KBM-7 (cell line): ENCODE measurements at places on chromosomes 12 and 14.

DNA sequence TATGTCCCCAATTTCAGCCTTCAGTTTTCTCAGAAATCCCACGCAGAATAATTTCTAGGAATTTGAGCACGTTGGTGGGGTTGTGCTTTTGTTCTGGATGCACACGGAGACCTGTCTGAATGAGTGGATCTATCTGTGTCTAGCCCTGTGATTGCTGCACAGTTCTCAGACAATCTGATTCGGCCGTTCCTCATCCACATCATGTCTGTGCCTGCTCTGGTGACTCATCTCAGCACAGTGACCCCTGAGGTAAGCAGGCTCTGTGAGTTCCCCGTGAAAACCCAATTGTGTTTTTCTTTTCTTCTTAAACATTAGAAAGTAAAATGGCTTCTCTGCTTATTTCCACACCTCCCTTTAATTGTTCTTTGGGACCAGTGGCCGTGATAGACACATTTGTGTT is 20.2 kb downstream of the UBE3B start:
- no peak for DNase-seq

DNA sequence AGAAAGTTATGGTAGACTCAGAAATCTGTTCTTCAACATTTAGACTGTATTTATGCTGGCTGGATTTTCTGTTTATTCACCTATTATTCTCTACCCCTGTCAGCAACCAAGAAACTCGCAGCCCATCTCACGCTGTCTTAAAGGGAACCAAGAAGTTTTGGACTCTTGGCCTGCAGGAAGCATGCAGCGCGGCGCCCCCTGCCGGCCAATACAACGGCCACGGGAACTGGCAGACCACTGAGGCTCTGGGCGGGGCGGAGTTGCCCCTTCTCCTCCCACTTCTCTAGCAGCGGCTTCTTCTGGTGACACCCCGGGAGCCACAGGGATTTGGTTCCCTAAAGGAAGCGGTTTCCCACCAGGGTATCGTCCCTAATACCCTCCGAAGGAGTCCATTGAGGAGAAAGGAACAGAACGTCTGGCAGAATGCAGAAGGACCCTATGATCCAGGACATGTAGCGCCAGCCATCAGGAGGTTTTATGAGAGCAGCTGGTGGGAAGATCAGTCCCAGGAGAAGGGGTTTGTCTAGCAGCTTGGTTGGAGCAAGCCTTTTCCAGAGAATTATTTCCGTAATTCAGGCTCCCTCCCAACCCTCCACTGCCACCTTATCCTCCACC is 21.0 kb upstream of the RNASE2 start:
- no peak for DNase-seq

DNA sequence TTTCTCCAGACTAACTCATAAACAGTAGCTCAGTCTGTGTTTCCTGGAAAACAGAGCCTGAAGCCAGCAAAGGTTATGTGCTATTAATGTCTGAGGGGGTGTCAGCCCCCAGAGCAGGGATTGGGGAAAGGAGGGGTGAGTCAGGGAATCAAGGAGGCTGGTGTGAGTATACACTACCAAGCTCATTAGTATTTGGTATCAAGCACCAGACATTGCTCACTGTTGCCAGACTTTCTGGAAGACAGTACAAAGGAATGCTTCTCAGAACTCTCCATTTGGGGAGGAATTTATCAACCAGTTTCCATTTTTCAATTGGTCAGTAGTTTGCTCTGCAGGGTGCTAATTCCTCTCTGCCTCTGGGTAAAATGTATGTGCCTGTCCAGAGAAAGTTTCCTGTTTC is 443.4 kb downstream of the GLT1D1 start:
- DNase-seq: no peak

- no peak for DNase-seq
These were observed 124.5 kb downstream of the ESRRB start for GRCh38 chr14:76500480-76500879.

- DNase-seq: no peak
These were observed 111.3 kb downstream of the AEBP2 start for GRCh38 chr12:19550626-19551025.

- DNase-seq: peak; percentile 64
These were observed 35.6 kb downstream of the KRT76 start for GRCh38 chr12:52741375-52742195.

DNA sequence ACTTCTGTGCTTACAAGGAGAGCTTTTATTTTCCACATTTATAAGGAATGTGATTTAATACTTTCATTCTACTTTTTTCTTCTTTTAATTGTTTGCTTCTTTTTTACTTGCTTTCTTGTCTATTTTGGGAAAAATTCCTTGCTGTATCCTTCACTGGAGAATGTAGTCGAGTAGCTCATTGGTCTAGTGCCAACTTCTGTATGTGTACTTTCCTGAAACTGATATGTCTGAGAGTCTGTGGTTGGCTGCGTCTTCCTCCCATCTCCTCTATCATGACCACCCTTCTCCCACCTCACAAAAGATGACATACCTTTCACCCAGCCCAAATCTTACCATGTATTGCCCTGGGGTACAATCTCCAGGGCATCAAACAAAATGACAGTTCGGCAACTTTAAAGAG is 51.8 kb downstream of the MSRB3 start:
- no peak for DNase-seq

- no peak for DNase-seq
These were observed 2.9 kb upstream of the DENR start for GRCh38 chr12:122749569-122750332.

GRCh38 chr12:122243965-122244364 is 18.1 kb upstream of the DIABLO start:
- no peak for DNase-seq

DNA sequence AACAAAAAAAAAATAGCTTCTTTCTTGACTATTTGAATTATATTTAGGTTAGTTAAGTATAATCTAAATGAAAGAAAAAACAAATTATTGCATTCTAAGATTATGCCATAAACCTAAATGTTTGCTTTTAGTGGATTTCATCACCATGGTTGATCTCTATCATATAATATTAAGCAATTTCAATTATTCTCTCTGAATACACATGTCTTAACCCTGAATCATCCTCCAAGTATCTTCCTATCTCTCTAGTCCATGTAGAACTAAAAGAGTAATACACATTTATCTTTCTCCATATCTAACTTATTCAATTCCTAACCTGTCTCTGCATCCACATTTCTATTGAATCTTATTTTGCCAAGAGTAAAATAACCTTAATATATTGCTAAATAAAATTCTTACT is 59.6 kb downstream of the PPFIA2 start:
- no peak for DNase-seq

- no peak for DNase-seq
These were observed 174.0 kb upstream of the C14orf180 start for GRCh38 chr14:104405360-104406226.

- DNase-seq: peak; percentile 5
These were observed 43.4 kb upstream of the ST8SIA1 start for GRCh38 chr12:22377731-22378496.

DNA sequence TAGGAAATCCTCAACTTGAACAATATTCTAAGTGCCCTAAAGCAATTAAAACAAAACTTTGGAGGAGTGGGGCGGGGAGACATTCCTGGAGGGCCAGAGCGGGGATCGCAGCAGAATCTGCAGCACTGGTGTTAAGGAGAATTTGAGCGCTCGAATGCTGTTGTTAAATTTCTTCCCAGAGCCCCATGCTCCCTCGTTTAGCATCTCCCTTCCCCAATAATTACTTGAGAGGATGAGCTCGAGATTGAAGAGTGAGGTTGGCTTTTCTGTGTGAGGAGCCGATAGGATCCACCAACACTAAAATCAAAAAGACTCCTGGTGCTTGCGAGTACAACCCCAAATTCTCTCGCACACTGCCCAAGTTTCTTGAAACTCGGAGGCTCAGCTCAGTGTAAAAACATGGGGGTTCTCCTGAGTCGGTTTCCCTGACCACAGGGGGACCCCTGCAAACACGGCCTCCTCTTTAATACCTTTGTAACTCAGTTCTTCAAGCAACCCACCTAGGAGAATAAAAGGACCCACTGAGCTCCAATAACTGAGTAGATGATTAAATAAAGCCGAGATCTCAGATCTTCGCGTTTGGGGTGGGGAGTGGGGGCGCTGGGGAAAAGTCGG is 10.2 kb upstream of the FOXG1 start:
- no peak for DNase-seq

DNA sequence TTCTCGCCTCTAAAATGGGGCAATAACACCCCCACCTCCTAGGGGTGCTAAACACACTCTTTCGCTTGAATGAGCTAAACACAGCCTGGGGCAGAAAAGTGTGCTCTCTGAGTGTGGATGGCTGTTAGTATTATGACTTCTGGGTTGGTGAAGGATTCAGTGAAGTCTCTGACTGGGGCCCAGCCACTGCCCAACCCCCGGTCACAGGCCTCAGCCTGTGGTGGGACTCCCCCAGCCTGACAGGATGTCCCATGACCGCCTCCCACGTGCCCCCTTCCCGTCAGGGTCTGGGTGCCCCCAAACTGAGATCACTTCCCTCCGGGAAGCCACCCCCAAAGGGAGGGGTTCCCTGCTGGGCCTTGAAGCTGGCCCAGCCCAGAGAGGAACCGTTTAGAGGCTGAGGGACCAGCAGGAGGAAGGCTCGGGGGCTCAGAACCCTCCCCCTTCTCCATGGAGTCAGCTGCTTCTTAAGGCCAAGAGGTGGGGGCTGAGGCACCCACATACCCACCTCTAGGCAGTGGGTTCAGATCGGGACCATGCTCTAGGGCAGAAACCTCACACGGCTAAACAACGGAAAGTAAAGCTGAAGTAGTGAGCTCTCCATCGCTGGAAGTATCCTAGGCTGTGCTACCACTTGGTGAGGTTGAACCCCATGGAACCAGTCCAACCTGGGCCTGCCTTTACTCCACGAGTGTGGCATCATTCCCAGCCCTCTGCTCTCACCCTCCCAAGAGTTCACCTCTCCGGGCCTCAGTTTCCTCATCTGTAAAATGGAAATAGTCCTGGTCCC is 13.8 kb downstream of the DTX1 start:
- peak; percentile 47 for DNase-seq

DNA sequence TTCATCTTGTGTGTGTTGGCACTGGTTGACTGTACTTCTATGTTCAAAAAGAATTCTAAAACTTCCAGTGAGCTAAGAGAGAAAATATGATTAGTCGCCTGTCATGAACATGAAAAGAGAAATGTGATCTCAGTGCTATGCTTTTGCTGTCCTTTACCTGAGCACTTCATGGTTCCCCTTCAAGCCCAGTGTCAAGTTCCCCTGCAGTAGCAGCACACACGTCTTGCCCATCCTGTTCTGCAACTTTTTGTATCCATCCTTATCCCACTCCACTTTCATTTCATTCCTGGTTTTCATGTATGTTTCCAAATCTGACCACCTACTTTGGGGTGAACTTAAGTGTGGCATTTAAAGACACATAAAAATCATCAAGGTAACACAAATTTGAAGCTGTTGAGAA is 848.0 kb upstream of the USP15 start:
- no peak for DNase-seq

DNA sequence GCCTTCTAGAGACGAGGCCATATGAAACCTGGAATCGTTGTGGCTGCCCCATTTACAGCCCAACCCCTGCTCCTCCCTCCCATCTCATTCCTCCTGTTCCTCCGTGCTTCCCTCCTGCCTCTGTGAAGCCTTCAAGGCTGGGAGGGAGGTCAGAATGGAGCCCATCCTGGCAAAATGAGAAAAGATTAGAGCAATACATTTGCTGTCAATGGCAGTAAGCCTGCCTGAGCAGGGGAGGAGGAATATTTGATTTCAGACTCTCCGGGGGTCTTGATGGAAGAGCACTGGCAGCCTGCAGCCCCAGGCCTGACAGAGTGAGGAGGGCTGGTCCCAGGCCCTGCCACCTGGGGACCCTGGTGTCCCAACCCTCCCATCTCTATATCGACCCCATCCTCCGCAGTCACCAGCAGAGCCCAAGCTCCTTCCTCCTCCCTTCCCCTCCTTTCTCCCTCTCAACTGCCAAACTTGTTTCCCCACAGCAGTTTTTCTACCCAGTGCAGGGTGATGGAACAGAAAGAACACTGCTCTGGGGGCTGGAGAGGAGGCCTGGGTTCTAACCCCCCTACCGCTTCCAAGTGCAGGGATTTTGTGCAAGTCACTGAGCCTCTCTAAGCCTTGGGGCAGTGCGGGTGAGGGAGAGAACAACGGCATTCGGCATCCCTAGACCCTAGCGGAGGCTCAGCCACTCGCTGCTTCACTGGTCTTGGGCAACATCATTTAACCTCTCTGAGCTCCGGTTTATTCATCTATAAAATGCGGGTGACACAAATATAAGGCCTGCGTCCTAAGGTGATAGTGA is 16.0 kb upstream of the RACGAP1 start:
- no peak for DNase-seq
